ENCODE measurements at places on chromosomes 11 and 22.
A peak's percentile ranks its signal among the peaks of the same experiment; 100 is the strongest.

GRCh38 chr11:26186389-26186788 is 145.5 kb upstream of the ANO3 start:
- DNase-seq, result no peak

DNA sequence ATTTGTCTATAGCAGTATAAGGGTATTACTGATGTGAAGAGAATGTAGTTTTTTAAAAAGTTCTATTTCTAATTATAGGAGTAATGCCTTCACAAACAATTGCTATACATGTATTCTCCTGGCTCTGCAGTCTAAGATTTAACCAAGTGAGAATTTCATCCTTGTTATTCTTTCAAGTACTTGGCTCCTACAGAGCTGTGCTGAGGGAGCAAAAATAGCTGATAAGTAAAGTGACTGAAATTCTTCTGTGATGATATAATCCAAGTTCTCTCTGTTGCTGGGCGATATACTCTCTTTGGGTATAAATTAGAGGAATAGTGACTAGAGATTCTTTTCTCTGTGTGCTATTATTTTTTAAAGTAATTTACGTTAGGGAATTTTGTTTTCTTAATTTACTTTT is 68.0 kb downstream of the PGR start:
- DNase-seq, result no peak

DNA sequence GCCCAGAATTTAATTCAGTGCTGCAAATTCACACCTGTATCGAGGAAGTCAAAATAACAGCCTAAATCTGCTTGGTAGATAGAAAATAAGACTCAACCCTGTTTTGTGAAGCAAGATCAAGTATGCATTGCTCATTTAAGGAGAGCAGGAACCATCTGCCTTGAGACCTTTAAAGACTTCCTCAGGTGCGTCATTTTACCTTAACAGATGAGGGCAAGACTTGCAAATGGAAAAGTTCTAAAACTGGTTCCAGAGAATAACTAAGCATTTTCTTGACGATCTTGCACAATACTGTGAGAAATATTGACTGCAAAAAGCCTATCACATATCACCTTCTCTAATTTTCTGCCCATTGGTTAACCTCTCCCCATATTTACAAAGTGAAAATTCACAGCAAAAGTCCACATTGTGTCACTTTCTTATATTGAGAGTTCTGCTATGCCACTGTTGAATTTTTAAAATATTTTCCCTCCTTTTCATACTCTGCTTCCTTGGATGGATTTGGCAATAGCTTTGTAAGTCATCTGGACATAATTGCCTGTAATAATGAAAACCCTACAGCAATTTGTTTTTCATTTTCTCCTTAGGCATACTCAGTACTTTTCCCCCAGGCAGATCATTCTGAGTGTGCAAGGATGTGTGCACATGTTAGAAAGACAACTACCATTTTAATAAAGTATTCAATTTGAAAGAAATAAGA is 234.2 kb downstream of the AASDHPPT start:
- no peak for DNase-seq

GRCh38 chr22:41123151-41123550 is 30.8 kb downstream of the EP300 start:
- no peak for DNase-seq

- DNase-seq, result peak; percentile 58
Measured at GRCh38 chr11:68632802-68633201, 51.5 kb upstream of the GAL start.

GRCh38 chr22:46132830-46133587 is 17.3 kb upstream of the PPARA start:
- no peak for DNase-seq

GRCh38 chr11:102279641-102280170 is 37.6 kb upstream of the BIRC3 start:
- peak; percentile 3 for DNase-seq

- peak; percentile 32 for DNase-seq
Measured at GRCh38 chr11:64649291-64649697, 58.3 kb downstream of the SLC22A12 start.

- DNase-seq, result no peak
Measured at GRCh38 chr22:38167988-38168407, 13.6 kb downstream of the PLA2G6 start.

DNA sequence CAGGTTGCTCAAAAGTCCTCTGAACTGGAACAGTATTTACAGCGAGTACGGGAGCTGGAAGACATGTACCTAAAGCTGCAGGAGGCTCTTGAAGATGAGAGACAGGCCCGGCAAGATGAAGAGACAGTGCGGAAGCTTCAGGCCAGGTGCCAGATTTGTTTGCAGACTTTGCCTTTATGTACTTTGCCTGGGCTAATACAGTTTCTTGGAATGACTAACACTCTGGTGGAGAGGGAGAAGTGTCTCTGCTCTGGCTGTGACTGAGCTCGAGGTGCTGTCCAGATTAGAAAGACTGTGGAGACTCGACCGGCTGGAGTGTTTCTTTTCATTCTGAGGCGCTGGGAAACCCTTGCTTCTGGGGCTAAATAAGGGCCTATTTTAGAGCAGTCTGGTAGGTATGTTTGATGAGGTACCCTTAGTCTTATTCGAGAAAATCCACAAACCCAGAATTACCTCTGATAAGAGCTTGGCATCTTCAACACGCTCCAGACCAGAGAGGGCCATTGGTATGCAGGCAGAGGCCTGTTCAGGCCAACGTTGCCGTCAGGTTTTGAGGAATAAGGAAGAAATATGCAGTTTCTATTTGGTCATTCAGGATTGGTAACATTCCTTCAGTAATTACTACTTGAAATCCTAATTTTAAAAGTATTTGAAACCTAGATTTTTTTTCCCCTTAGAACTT is 76.5 kb downstream of the SWAP70 start:
- DNase-seq, result no peak

DNA sequence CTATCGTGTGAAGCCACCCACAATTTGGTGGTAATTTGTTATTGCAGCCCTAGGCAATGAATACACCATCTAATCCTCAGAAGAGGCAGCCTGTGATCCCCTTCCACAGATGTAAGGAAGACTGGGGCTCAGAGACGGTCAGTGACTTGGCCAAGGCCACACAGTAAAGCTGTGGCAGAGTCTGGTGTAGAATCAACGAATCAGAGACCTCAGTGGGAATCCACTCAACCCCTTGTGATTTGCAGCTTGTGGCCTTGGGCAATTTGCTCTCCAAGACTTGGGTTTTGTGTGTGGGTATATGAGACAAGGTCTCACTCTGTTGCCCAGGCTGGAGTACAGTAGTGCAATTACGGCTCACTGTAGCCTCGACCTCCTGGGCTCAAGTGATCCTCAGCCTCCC is 1.9 kb downstream of the LGALS2 start:
- DNase-seq, result no peak

DNA sequence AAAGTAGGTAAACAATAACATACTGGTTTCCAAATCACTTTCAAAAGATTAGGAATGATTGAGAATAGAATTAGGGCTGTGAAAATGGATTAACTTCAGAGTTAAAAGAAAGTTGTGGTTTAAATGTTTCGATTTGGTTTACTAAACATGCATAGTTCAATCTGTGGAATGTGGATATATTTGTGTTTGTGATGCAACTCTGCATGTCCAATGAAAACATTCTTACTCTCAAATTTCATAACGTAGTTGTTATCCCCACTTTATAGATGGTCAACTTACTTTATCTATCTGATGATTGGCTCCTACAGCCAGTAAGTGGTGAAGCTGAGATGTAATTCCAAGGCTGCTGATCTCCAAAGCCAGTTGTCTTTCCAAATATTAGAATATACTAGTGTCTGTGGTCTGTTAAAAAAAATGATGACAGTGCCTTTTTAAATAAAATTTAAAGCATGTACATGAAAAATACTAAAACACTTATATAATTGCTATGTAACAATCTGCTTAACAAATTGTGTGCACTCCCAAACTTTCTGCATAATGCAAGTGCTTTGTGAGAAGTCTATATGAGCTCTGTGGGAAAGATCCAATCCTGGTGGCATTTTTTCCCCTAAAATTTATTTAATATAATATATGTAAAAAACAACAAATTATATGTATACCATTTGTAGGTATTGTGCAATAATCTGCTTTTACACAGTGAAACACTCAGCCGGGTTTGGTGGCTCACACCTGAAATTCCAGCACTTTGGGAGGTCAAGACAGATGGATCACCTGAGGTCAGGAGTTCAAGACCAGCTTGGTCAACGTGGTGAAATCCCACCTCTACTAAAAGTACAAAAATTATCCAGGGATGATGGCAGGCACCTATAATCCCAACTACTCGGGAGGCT is 9.7 kb upstream of the SIK3 start:
- DNase-seq, result no peak

DNA sequence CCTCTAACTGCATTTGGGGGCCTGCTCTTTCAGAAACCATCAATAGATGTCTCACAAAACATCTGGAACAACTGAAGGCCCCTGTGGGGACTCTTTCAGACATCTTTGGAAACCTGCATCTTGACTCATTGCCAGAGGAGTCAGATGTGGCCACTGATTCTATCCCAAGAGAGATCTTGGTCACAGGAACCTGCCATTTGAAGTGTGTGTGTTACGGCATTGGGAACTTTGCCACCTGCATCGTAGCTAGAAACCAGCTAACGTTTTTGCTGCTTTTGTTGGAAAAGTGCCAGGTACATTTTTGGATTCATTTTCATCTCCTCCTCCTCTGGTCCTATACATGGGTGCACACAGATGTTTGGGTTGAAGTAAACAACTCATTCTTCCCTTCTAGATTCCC is 4.3 kb downstream of the SRRD start:
- no peak for DNase-seq

DNA sequence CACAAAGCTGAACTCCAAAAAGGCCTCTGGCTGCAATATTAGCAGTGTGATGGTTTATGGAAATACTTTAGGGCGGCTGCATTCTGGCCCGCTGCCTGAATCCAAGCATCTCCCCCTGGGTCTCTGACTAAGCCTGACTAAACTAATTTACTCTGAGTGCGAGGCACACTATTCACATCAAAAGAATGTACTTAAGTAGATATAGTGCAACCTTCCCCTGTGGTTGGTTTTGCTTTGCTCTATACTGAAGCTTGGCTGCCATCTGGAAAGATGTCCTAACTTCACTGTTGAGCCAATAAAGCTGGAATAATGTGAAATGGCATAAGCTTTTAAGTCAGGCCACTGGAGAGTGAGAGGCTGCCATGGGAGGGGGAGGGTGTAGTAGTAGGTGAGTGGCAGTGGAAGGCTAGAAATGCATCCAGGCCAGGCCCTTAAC is 321.6 kb downstream of the AASDHPPT start:
- peak; percentile 3 for DNase-seq

- DNase-seq, result no peak
Measured at GRCh38 chr22:45077826-45078334, 68.1 kb upstream of the PHF21B start.

DNA sequence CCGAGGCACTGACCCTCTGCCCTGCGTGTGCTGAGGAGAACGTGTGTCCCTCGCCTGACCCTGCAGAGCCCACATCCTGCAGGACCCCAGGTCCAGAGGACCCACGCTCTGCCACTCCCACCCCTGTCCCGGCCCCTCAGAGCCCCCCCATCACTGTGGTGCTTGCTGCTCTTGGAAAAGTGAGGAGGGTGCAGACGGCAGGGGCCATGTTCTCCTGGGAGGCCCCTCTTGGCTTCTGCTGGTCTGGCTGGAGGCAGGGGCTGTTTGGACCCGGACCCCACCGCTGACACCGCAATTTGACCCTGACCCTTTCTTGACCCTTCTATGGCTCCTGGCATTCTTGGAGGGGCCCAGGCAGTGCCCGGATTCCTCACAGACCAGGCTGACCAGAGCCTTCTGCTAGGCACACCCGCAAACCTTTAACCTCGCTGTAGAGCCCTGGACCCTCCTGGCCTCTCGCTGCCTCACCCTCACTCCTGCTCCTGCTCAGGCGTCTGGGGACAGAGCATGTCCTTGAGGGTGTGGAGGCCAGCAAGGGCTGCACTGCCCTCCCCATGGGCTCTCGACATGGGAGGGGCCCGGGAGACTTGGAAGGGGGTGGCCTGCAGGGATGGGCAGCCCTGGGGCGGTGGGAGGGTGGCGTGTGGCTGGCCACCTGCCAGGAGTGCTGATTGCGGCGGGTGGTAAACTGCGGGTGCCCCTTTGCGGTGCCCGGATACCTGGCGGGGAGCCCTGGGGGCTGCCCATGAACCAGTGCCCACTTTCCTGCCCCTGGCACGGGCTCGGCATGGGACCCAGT is 37.0 kb upstream of the MUC5AC start:
- no peak for DNase-seq

DNA sequence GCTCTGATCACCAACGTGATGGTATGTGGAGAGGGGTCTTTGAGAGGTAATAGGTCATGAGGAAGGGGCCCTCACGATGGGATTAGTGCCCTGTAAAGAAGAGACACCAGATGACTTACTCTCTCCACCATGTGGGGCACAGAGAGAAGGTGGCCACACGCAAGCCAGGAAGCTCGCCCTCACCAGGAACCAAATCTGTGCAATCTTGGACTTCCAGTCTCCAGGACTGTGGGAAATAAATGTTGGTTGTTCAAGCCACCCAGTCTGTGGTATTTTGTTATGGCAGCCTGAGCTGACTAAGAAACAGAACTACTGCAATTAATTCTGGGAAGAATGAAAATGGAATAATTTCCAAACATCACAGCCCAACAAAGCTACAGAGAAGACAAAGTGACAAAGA is 117.5 kb downstream of the SNX19 start:
- DNase-seq, result no peak

GRCh38 chr22:33018232-33018864 is 39.8 kb downstream of the SYN3 start:
- DNase-seq, result peak; percentile 66

DNA sequence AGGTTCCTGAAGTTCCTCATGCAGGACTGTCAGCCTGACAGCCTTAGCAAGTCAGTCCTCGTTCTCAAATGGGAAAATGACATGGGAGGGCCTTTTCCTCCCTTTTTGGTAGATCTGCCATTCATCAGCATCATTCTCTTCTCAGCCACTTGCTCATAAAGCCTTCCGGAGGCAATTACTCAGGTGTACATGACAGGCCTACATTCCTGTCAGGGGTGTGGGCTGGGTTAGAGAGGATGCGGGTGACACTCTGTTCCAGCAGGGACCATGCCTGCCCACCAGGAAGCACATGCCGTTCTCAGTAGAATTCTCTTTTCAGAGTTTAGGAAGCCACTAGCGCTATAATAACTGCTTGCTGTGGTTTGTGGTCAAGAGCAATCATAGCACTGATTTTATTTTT is 24.2 kb upstream of the ANKK1 start:
- DNase-seq, result no peak

GRCh38 chr11:70292863-70293262 is 22.4 kb downstream of the PPFIA1 start:
- DNase-seq, result no peak

- no peak for DNase-seq
Measured at GRCh38 chr11:103792981-103793468, 243.4 kb upstream of the DDI1 start.

DNA sequence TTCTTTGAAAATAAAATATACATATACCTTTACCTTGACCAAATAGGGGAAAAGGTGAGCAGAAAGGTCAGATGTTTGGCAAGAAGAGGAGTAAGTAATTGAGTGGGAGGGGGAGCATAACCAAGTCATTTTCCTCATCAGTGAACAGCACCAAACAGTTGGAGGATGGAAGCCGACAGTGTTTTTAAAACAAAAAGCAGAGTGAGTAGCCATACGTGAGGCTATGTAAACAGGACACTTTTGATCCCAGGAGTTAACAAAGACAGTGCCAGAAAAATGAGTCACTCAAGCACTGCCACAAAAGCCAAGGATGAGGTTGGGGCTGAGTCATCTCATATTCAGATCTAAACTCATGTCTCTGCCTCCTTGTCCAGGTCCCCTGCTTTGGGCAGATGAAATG is 734.7 kb downstream of the KCNA4 start:
- DNase-seq, result peak; percentile 13
